Stimulated activated CD4-positive, alpha-beta T cell treated with anti-CD3 and anti-CD28 coated beads, Interleukin-4, amount 100 ng/mL, for 4 hours (primary cell): ENCODE measurements at places on chromosomes 11 and 22.

DNA sequence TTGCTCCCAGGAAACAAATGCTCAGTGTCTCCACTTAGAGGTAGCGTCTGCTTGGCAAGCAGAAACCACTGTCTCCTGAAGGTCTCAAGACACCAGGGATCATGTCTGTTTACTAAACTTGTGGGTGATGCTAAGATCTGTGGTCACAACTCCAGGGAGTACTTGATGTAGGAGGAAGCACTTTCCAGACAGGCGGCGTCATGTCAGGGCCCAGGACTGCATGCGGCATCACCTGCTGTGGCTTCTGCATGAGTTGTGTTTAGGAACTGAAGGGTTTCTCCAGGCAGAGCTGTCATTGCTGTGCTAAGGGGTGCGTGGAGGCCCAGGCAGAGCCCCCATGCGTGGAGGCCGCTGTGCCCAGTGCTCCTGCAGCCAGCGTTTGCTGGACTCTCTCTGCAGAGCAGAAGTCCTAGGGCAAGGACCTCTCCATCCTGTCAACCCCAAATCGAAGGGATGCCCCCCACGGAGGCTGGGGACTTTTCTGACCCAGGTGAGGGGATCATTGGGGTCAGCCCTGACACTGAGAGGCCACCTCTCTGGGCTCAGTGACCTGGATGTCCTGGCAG lies 8.1 kb upstream of the PANX2 start:
- DNase-seq, result no peak

DNA sequence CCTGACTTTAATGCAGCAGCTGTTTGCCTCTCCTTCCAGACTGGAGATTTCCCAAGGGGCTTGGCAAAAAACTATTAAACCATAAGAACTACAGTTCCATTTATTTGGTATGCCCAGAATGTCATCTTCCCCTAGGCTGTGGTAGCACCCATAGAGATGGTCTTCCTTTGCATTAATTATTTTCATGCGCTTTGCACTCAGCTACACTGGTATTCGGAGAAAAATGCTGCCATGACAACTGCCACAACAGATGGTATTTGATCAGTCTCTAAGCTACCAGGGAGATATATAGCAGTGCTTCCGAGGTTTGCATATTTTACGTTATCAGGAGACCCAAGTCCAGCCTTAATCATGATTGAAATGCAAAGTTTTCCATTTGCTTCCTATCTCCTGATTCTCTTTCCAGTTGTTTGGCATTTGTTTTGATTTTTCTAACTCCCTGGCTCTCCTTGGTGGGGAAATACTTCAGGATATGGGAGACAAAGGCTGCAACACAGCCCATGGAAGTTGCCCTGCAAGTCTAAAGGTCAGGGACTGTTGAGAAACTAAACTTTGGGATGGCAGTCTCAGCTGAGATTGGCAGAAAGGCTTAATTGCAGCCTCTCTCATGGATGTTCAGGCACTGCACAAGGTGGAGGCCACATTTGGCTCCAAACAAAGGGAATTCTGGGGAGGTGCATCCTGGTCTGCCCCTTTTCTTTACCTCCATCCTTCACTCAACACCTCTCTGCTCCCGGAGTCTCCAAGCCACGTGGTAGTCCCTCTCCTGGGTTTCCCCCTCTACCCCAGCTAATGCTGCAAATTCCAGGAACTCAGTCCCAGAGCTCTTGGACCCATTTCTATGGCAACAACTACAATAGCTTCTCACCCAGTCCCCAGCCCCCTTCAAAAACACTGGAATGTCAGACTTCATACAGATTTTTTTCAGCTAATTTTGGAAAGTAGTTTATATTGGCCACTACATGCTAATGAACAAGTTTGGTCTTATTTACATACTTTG lies 151.8 kb downstream of the NAV2 start:
- DNase-seq, result no peak

DNA sequence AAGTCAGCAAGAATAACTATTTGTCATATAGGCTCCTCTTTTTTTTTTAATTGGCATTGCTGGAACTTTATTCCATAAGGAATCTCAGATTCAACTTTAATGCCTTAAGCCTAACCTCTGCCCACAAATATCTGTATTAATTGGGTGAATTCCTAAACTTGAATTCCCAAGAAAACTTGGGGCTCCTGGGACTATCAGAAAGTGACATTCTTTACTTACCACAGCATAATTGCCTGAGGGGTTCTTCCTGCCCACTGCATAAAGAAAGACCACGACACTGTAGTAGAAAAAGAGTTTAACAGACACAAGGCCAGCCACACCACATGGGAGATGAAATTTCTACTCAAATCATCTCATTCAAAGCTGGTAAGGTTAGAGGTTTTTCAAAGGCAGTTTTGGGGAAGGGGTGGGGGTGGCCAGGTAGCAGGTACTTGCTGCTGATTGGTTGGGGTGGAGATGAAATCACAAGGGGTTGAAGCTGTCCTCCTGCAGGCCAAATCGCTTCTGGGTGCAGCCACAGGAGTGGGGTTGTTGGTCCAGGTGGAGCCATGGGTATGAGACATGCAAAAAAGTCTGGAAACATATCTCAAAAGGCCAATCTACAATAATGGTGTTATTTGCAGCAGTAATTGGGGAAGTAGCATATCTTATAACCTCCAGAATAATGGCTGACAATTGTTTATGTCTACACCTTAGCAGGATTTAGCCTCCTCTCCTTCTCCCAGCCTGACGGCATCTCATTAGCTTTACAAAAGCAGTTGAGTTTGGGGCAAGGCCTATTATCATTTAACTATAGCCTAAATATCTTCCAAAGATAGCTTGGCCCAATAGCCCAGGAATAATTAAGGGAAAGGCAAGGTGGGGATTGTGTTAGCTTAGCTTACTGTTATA lies 4.8 kb upstream of the NLRP10 start:
- DNase-seq, result no peak

- no peak for DNase-seq
Observed at GRCh38 chr22:33519071-33519973, 401.0 kb downstream of the LARGE1 start.
